ENCODE measurements at places on chromosomes 6 and 20.

DNA sequence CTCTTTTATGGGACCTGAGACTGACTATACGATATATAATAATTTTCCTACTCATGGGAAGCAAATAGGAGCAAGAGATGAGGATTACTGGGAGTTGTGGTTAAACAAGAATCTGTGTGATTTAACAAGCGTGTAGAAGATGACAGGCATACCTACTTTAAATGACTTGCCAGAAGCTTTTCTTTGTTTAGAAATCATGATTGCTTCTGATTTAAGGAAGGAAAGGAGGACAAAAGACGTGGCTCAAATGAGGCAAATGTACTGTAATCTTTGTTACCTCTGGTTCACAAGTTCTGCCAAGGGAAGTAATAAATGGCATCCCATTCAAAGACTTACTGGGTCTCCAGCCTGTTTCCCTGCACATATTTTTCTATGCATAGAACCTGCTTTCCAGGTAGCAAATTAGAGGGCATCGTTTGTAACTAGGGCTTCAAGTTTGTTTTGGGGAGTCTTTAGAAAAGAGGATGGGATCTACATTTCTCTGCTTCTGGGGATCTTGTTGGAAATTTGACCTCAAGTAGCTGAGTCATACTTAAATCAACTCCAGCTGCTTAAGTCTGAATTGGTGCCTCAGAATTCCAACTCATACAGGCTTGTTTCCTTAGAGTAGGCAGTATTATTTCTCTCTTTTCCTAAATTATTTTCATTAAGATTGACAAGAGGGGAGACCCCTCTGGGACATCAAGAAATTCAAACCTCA is 2.9 kb upstream of the TRMT11 start:
- DNase-seq = no peak

DNA sequence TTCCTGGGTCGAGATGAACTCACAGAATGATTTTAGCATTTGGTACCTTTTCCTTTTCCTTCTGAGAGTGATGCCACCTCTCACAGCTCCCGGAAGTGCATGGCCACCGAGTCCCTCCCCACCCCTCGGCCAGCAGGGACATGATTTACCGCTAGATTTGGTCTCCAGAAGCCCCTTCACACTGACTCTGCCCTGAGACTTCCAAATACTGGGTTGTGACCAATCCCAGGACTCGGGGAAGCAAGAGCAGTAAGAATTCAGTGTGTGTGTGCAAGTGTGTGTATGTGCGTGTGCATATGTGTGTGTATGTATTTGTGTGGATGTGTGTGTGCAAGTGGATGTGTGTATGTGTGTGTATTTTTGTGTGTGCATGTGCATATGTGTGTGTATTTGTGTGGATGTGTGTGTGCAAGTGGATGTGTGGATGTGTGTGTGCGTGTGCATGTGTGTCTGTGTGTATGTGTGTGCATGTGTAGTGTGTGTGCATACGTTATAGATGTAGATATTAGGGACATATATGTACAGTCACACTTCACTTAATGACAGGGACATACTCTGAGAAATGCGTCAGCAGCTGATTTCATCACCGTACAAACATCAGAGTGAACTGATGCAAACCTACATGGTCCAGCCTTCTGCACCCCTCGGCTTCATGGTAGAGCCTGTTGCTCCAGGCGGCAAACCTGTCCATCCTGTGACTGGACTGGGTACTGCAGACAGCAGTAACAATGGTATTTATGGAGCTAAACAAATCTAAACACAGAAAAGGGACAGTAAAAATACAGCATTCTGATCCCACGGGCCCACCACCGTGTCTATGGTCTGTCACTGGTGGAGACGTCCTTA is 374.5 kb downstream of the TAF4 start:
- DNase-seq = no peak

GRCh38 chr6:43950731-43951062 is 176.6 kb downstream of the MRPL14 start:
- DNase-seq = no peak

DNA sequence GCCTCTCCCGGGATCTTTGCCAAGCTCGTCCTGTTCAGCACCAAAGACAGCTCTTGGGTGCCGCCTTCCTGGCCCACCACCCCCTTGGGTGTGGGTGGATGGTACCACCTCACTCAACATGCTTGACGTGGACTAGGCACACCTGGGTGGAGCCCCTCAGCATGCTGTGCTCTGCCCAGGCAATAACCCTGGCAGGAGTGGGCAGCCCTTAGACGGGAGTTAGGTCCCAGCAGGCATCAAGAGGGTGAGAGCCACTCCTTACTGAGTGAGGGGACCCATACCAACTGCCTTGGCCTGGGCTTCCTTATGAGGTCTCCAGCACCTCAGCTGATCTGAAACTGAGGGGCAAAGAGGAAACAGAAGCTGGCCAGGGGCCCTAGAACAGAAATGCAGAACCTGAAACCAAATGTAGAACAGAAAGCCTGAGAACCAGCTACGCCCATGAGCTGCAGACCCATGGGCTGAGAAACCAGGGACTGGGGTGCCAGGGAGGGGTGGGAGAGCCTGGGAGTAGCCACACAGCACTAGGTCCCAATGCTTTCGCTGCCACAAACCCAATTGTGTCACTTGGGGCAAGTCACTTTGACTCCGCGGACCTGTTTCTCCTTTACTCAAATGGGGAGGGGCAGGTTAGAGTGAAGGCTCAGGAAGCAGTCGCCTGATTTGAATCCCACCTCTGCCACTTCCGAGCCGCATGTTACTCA is 2.0 kb downstream of the FGD2 start:
- DNase-seq = no peak

DNA sequence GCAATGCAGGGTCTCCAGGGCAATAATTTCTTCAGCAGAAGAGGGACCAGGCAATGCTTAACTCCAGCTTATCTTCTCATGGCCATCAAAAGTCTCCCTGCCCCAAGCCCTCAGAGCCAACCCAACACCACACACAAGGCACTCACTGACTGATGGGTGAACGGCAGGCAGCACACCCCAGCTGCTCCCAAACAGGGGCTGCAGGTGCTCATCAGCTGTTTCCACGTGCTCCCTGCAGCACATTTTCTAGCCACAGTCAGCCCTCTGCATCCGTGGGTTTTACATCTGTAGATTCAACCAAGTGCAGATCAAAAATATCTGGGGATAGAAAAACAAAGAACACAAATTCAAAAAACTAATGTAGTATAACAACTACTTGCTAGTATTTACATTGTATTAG is 4.0 kb upstream of the GABRR1 start:
- no peak for DNase-seq

DNA sequence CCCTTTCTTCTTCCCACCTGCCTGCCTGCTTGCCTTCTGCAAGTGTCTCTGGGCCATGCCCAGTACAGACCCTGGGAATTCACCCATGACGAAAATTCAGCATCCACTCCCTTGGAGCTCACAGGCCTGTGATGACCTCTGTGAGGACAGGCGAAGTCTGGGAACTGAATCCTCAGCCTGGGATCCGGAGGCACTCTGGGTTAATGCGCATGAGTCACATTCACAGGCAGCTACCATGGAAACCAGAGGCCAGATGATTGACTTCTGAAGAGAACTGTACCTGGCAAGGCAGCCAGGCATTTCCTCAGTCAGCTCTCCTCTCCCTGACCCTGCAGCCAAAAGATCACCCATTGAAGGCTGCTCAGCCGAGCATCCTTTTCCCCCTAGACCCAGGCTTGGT is 41.0 kb downstream of the SLC9A8 start:
- peak; percentile 41 for DNase-seq
